ENCODE measurements at places on chromosomes 4 and X.

- peak; percentile 78 for DNase-seq
Observed at GRCh38 chr4:15344041-15344440, 83.8 kb upstream of the C1QTNF7 start.

GRCh38 chrX:109918753-109919152 is 84.2 kb upstream of the TMEM164 start:
- peak; percentile 13 for DNase-seq

DNA sequence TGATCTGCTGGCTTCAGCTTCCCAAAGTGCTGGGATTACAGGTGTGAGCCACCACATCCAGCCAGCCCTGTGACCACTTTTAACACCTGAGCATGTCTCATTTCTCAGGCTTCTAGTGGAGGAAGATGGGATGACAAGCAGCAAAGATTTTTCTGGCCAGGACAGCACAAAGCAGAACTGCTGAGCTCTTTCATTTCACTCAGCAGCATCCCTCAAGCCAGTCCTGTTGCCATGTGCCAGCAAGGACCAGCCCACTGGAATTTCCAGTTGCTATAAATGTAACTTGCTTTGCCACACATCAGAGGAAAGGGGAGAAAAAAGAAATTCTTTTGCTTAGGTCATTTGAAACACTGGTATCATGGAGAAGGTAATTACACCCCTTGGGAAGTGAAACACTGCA is 75.9 kb downstream of the SLC9A7 start:
- peak; percentile 36 for DNase-seq

GRCh38 chrX:86133761-86134160 is 14.5 kb upstream of the DACH2 start:
- DNase-seq, result peak; percentile 46

DNA sequence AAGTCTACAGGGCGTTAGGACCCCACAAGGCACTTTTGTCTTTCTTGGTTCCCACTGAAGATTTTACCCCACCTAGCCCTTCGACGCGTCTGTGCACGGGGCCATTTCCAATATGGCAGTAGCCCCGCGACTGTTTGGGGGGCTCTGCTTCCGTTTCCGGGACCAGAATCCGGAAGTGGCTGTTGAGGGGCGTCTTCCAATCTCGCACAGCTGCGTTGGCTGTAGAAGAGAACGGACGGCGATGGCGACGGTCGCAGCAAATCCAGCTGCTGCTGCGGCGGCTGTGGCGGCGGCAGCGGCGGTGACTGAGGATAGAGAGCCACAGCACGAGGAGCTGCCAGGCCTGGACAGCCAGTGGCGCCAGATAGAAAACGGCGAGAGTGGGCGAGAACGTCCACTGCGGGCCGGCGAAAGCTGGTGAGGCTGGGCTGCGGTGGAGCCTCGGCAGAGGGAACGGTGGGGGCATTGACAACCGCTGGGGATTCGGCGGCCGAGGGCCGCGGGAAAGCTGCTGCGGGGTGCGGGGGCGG is at the start of gene USP11:
USP11 (plus strand) TSS at position 207 of the 530 bp plus-strand sequence; CDS start at position 242, 35 bp downstream.
- peak; percentile 47 for DNase-seq

DNA sequence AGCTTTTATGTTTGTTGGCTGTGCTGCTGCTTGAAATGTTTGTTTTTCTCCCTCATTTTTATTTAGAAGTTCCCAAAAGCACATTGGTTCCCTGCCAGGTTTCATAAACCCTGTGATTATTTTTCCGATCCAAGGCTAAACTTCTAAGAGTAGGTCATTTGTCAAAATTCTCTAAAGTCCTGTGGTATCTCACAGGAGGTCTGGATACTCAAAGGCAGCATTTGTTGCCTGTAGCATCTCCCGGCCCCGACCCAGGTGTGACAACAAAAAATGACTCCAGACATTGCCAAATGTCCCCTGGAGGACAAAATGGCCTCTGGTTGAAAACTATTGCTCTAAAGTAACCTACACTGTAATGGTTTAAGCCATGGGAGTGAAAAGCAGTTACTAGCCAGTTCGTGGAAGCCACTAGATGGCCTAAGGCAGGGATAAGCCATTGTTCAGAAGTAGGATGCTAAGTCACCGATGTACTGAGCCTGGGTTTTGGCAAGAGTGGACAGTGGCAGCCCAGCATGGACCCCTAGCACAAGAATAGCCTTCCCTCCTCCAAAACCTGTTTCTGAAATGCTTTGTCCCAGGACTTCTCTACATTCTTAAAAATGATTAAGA is 256.1 kb downstream of the THOC2 start:
- no peak for DNase-seq

GRCh38 chr4:154559494-154560418 is 3.1 kb upstream of the FGB start:
- DNase-seq, result peak; percentile 86

DNA sequence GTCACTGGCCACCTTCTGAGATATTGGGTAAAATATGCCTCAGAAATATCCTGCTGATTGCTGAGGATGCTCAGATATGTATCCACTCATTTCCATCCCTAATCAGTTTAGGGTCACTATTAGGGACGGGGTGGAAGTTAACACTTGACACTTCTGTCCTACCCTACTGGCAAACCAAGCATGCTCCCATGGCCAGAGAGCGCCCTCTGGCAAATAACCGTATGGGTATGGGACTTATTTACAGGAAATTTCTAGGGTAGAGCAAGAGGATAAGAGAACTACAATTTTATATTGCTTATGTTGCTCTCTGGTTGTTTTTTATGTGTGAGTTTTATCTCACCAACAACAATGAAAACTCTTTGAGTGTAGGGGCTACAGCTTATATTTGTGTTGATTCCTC is 86.8 kb upstream of the TSPAN7 start:
- no peak for DNase-seq

GRCh38 chrX:103550415-103551051 is 31.2 kb upstream of the RAB40A start:
- no peak for DNase-seq

GRCh38 chr4:113435893-113436292 is 325.6 kb downstream of the CAMK2D start:
- peak; percentile 92 for DNase-seq

GRCh38 chrX:13752646-13753045 is 18.1 kb downstream of the OFD1 start:
- DNase-seq, result no peak

- peak; percentile 64 for DNase-seq
Observed at GRCh38 chr4:30720021-30720660, at the start of gene PCDH7. Gene PCDH7, plus strand, starts transcription at chr4:30720369. Its CDS starts 1,054 bp downstream, at chr4:30721423.

- DNase-seq, result no peak
Observed at GRCh38 chrX:26373829-26374228, 157.9 kb downstream of the MAGEB5 start.

DNA sequence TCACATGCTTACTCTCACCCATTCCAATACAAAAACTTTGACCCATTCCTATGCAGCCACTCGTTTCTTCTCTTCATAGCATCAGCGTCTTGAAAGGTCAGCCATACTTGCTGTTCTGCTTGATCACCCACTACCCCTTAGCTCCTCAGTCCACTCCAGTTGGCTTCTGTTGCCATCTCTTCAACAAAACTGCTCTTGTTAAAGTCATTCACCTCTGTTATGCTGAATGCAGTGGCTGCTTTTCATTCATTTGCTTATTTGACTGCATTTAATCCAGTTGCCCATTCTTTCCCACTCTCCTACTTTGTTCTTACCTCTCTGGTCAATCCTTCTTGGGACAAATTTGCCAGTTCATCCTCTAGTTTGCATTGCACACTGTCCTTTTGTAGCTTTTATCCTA is 24.9 kb downstream of the CEP135 start:
- DNase-seq, result no peak

GRCh38 chrX:133838761-133839676 is 146.4 kb downstream of the GPC3 start:
- peak; percentile 60 for DNase-seq

DNA sequence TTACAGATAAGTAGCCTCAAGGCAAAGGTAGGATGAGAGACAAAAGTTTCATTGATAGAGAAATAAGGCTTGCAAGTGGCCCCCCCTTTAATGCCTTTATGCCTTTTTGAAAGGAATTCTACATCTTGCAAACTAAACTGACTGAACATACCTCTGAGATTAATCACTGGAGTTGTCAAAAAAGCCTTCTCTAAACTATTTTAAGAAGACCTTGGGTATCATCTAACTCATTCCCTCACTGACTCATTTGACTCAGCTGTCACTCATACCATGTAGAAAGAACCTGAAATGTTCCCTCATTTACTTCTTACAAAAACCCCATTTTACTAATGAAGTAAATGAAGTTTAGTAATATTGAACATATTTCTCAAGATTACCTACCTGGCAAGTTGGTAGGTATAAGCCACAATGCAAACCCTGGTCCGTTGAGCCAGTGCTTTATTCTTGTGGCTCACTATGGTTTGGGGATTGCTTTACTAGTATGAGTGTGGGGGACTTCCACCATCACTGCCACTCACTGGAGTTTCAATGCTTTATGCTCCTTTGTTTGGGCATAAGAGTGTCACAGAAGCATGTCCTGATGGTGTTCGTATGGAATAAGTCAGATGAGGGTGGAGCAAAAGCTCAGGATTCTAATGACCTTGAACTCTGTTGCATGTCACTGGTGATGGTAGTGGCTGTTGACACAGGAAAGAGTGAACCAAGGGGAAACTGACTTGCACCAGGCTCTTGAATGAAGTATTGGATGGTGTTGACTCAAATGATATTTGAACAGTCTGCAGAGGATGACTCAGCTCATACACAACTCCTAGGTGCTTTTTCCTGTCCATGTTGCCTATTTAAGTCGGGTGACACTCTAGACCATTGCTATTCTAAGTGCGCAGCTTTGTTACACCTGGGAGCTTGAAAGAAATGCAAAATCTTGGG is 305.5 kb upstream of the EMCN start:
- DNase-seq, result peak; percentile 59

GRCh38 chr4:8599657-8600056 is 7.1 kb downstream of the CPZ start:
- peak; percentile 96 for DNase-seq

- no peak for DNase-seq
Observed at GRCh38 chrX:51851507-51852085, 41.8 kb upstream of the MAGED1 start.

- no peak for DNase-seq
Observed at GRCh38 chr4:15427161-15427560, 672 bp upstream of the C1QTNF7 start.

DNA sequence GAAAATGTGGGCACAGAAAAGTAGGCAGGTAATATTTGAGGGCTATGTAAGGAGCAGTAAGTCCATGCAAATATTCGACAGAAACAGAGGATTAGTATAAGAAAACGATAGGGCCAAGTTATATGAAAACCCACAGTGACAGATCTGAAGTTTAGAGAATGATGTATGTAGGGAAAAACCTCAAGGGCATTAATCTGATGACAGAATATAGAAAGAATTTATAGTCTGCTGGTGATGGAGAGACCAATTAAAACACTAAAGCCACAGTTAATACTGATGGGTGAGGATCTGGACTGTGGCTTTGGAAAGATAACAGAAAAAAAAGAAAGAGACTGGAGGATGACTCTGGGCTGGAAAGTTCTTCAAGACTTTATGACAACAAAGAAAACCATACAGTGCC is 169.7 kb downstream of the PALLD start:
- DNase-seq, result peak; percentile 50
